ENCODE measurements at places on chromosomes 1 and 21. TPM values are rescaled to one million over a fixed set of nuclear protein-coding genes. Genes with fewer than 3 reads are reported as not detected.

The SGIP1 gene
- total RNA-seq: 48.1 TPM

The SCCPDH gene
- 103 TPM for total RNA-seq

The CDC14A gene
- total RNA-seq: 40.6 TPM

- no peak overlapping the region for H3K4me3 ChIP-seq
- peaks cover 30% of the 10 kb centered on the region for H3K4me1 ChIP-seq
- H3K27ac ChIP-seq: no peak overlapping the region
- DNase-seq: no peak
- no peaks in the 10 kb centered on the region for H3K36me3 ChIP-seq
Observed at GRCh38 chr1:151060657-151061421, 642 bp downstream of the MLLT11 start.

The LAMC2 gene
- total RNA-seq: 3.4 TPM

DNA sequence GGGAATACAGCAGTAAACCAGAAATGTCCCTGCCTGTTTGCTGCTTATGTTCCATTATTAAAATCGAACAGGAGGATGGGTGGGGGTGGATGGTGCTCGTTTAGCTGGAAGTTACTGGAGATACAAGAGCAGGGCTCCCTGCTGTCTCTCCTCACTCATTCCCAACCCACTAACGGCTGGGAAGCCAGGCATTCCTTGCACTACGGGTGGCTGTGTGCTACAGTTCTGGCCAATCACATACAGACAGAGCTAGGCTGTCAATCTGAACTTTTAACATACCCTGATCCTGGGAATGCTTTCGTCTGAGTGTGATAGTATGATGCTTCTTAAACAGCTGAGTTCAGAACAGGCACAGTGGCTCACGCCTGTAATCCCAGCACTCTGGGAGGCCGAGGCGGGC, 7.0 kb downstream of the SIPA1L2 start:
- H3K4me1 ChIP-seq: peaks cover 8% of the 10 kb centered on the region
- H3K4me3 ChIP-seq: no peak overlapping the region
- H3K27me3 ChIP-seq: no peaks in the 10 kb centered on the region
- no peaks in the 10 kb centered on the region for H3K36me3 ChIP-seq
- H3K27ac ChIP-seq: no peak overlapping the region
- no peak for DNase-seq

The ST6GALNAC3 gene
- total RNA-seq: 0.74 TPM

GRCh38 chr1:115530407-115530806, 111.4 kb upstream of the VANGL1 start:
- no peaks in the 10 kb centered on the region for H3K27me3 ChIP-seq
- DNase-seq: no peak
- no peak overlapping the region for H3K27ac ChIP-seq
- H3K4me1 ChIP-seq: no peaks in the 10 kb centered on the region
- H3K36me3 ChIP-seq: no peaks in the 10 kb centered on the region
- no peak overlapping the region for H3K4me3 ChIP-seq

DNA sequence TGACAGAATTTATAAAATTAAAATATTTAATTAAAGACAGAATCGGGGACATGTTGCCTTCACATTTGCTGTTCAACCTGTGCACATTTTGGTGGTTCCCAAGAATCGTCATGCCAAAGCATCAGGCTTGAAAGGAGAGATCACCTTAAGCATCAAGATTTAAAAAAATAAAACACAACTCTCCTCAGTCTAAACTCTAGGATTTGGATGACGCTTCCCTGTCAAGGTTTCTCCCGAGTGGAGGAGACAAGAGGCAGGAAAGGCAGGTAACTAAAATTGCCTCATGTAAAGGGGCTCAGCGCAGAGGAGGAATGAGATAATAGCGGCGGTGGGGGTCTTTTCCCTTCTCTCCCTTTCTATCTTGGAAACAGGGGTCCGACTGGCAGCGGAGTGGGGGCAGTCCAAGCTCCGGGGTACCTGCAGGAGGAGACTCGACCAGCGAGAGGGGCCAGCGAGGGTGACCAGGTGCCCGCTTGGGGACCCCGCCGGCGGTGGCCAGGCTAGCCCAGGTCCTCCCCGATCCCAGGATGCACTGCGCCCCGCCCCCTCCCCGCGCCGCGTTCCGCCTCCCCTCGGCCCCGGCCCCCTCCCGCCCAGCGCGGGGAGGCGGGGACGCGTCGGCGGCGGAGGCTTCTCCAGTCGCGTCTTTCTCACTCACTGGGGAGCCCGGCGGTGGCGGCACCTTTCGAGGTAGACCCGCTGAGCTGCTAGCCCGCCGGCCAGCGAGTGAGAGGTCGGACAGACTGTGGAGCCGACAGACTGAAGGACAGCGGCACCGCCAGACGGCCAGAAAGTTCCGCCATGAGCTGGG, at the start of gene FNBP1L:
Gene FNBP1L, plus strand, starts transcription at position 638 of the 811 bp plus-strand sequence. Its CDS starts 164 bp downstream, at position 802.
- no peaks in the 10 kb centered on the region for H3K36me3 ChIP-seq
- peak; percentile 85 for DNase-seq
- H3K4me1 ChIP-seq: no peaks in the 10 kb centered on the region
- peak within 1 kb of the TSS; percentile 81 for H3K27ac ChIP-seq
- H3K27me3 ChIP-seq: no peaks in the 10 kb centered on the region

- H3K36me3 ChIP-seq: no peaks in the 10 kb centered on the region
- H3K27me3 ChIP-seq: no peaks in the 10 kb centered on the region
- DNase-seq: no peak
- H3K4me3 ChIP-seq: no peak overlapping the region
- H3K27ac ChIP-seq: peak overlapping the region; percentile 93
- H3K4me1 ChIP-seq: peaks cover 90% of the 10 kb centered on the region
Observed at GRCh38 chr1:21339356-21340229, 49.3 kb upstream of the ECE1 start.

The ACTA1 gene
- total RNA-seq: 0.94 TPM

GRCh38 chr1:8419861-8420260, 101.9 kb downstream of the SLC45A1 start:
- H3K36me3 ChIP-seq: no peaks in the 10 kb centered on the region
- H3K27me3 ChIP-seq: no peaks in the 10 kb centered on the region
- H3K4me3 ChIP-seq: no peak overlapping the region
- H3K4me1 ChIP-seq: peaks cover 46% of the 10 kb centered on the region
- DNase-seq: no peak
- peak overlapping the region; percentile 100 for H3K27ac ChIP-seq

DNA sequence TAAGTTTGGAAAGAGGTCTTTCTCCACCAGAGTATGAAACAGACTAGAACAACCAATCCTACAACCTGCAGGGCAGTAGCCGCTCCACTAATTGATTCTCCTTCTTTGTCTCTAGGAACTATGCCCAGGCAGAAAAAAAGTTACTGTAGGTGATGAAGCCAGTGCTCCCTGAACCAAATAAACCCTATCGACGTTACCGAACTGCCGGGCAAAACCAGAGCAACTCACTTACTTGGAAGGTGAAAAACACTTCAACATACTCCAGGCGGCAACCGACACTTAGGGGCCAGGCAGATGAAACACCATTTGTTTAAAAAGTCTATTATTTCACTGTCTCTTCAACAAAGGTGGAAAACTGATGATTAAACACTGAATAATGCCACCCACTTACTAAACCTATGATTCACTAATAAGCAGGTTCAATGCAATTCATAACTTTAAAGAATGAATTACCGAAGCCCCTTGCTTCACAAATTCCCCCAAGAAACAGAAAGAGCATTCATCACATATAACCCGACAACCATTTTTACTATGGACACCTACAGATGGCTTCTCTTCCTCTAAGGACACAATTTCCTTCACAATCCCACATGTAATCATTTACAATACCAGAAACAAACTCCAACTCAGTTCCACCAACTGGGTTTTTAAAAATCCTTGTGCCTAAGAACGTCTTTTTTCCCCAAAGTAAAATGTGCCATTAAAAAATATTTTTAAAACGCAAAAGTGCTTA, 1.6 kb downstream of the NRIP1 start:
- H3K4me3 ChIP-seq: peak overlapping the region; percentile 87
- no peaks in the 10 kb centered on the region for H3K27me3 ChIP-seq
- H3K27ac ChIP-seq: peak overlapping the region; percentile 96
- peaks cover 32% of the 10 kb centered on the region for H3K4me1 ChIP-seq
- no peaks in the 10 kb centered on the region for H3K36me3 ChIP-seq
- peak; percentile 34 for DNase-seq

The KCNQ4 gene
- total RNA-seq: 1.4 TPM

The PRAMEF11 gene
- not detected for total RNA-seq

GRCh38 chr1:21888500-21888899, 48.6 kb downstream of the HSPG2 start:
- H3K27me3 ChIP-seq: no peaks in the 10 kb centered on the region
- no peaks in the 10 kb centered on the region for H3K4me1 ChIP-seq
- no peak overlapping the region for H3K4me3 ChIP-seq
- DNase-seq: no peak
- H3K27ac ChIP-seq: no peak overlapping the region
- no peaks in the 10 kb centered on the region for H3K36me3 ChIP-seq

The UMODL1 gene
- 7.8 TPM for total RNA-seq

- no peaks in the 10 kb centered on the region for H3K27me3 ChIP-seq
- no peaks in the 10 kb centered on the region for H3K36me3 ChIP-seq
- H3K4me1 ChIP-seq: no peaks in the 10 kb centered on the region
- H3K4me3 ChIP-seq: no peak overlapping the region
Observed at GRCh38 chr1:237503292-237503691, 387.4 kb downstream of the ZP4 start.

The PTPN22 gene
- total RNA-seq: 0.39 TPM

- H3K27me3 ChIP-seq: no peaks in the 10 kb centered on the region
- no peaks in the 10 kb centered on the region for H3K4me1 ChIP-seq
- H3K27ac ChIP-seq: no peak overlapping the region
- DNase-seq: no peak
- H3K36me3 ChIP-seq: no peaks in the 10 kb centered on the region
- H3K4me3 ChIP-seq: no peak overlapping the region
Observed at GRCh38 chr1:26297791-26298124, 8.7 kb downstream of the UBXN11 start.

The TSPAN2 gene
- 1.0 TPM for total RNA-seq

- DNase-seq: no peak
- no peaks in the 10 kb centered on the region for H3K36me3 ChIP-seq
- H3K4me1 ChIP-seq: peaks cover 6% of the 10 kb centered on the region
- no peak overlapping the region for H3K4me3 ChIP-seq
- H3K27ac ChIP-seq: no peak overlapping the region
Observed at GRCh38 chr1:174217787-174218574, 58.7 kb downstream of the RABGAP1L start.

DNA sequence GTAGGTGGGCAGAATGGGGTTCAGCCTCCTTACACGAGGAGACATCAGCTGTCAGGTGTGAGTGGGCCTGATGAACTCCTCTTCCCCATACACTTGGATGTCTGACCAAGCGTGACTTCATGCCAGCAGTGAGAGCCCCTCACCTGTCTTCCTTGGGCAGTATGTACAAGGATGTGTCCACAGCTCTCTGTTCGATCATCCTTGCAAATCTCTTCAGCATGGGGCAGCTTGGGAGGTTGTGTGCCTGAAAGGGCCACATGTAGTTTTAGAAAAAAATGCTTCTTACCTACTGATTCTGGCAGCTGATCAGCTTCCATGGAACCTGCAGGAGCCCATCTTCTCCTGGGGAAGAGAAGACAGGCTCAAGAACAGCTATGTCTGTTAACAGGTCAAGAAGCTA, 18.0 kb downstream of the ACP6 start:
- no peak overlapping the region for H3K4me3 ChIP-seq
- H3K27ac ChIP-seq: no peak overlapping the region
- DNase-seq: no peak
- H3K36me3 ChIP-seq: no peaks in the 10 kb centered on the region
- no peaks in the 10 kb centered on the region for H3K27me3 ChIP-seq

- no peaks in the 10 kb centered on the region for H3K36me3 ChIP-seq
- no peak overlapping the region for H3K4me3 ChIP-seq
- H3K27me3 ChIP-seq: no peaks in the 10 kb centered on the region
Observed at GRCh38 chr21:26519142-26519541, 53.9 kb downstream of the CYYR1 start.

DNA sequence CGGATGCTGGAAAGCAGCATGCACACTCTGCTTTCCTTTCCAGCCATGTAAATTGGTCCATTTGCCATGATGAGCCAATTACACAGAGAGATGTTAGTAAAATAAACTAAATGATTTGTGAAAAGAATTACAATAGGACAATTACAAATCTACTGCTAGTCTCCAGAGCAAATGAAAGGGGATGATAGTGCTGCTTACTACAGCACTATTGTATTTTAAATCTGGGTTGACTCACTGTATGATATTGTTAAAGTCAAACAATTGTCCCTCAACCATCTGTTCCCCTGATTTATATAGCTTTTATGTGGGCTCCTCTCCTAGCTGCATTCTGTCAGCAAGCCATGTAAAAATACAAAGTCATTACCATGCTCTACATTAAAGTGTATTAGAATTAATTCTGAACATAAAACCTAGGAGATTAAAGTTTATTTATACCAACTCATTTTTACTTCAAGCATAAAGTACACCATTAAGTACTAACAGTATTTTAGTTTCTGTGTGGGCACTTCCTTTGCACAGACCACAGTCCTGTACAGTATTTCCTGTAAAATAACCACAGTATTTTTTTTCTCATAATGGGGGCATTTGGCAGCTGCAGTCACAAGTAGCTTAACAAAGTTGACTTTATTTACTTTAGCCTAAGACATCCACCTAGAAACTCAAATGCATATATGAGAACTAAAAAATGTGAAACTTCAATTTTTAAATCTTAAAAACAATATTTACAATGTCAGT, 135.8 kb downstream of the VAV3 start:
- no peaks in the 10 kb centered on the region for H3K36me3 ChIP-seq
- DNase-seq: no peak
- H3K27ac ChIP-seq: no peak overlapping the region
- H3K4me1 ChIP-seq: no peaks in the 10 kb centered on the region
- H3K27me3 ChIP-seq: no peaks in the 10 kb centered on the region

The RBM11 gene
- 5.1 TPM for total RNA-seq

- H3K4me3 ChIP-seq: no peak overlapping the region
- no peaks in the 10 kb centered on the region for H3K4me1 ChIP-seq
- DNase-seq: no peak
- H3K27me3 ChIP-seq: no peaks in the 10 kb centered on the region
- no peak overlapping the region for H3K27ac ChIP-seq
Observed at GRCh38 chr1:198773030-198773429, 134.2 kb downstream of the PTPRC start.

The PSMB2 gene
- total RNA-seq: 46.8 TPM

- DNase-seq: peak; percentile 83
- peak overlapping the region; percentile 98 for H3K4me3 ChIP-seq
Observed at GRCh38 chr1:200738949-200739651, 407 bp downstream of the CAMSAP2 start.

- H3K27me3 ChIP-seq: no peaks in the 10 kb centered on the region
- H3K4me1 ChIP-seq: no peaks in the 10 kb centered on the region
- no peaks in the 10 kb centered on the region for H3K36me3 ChIP-seq
- no peak overlapping the region for H3K4me3 ChIP-seq
Observed at GRCh38 chr1:147287133-147287865, 44.8 kb downstream of the CHD1L start.

GRCh38 chr1:229897501-229897900, 169.5 kb upstream of the GALNT2 start:
- DNase-seq: no peak
- no peaks in the 10 kb centered on the region for H3K36me3 ChIP-seq
- no peak overlapping the region for H3K4me3 ChIP-seq
- H3K27me3 ChIP-seq: no peaks in the 10 kb centered on the region

DNA sequence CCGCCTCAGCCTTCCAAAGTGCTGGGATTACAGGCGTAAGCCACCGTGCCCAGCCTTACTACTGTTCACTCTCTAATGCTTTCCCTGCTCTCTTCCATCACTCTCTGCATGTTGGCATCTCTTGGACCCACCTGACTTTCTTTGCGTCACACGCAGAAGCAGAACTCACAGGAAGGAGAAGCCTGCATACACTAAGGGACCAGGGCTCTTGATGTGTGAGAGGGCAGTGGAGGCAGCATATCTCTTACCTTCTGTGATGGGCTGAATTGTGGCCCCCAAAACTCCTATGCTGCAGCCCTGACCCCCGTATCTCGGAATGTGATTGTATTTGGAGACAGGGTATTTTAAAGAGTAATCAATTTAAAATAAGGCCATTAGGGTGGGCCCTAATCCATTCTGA, 26.7 kb upstream of the SLAMF9 start:
- no peak for DNase-seq
- no peak overlapping the region for H3K27ac ChIP-seq
- H3K27me3 ChIP-seq: no peaks in the 10 kb centered on the region
